ENCODE measurements at places on chromosomes 13 and 19.

DNA sequence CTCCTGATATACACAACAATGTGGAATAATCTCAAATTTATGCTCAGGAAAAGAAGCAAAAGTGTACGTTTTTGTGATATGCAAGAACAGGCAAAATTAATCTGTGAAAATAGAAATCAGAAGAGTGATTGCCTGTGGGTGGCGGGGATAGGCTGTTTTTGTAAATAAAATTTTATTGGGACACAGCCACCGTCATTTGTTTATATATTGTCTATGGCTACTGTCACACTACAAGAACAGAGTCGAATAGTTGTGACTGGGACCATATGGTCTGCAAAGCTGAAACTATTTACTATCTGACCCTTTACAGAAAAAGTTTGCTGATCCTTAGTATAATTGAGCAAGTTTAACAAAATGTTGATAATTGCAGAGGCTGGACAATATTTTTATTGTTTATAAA is 269.5 kb upstream of the HTR2A start:
- DNase-seq = no peak

DNA sequence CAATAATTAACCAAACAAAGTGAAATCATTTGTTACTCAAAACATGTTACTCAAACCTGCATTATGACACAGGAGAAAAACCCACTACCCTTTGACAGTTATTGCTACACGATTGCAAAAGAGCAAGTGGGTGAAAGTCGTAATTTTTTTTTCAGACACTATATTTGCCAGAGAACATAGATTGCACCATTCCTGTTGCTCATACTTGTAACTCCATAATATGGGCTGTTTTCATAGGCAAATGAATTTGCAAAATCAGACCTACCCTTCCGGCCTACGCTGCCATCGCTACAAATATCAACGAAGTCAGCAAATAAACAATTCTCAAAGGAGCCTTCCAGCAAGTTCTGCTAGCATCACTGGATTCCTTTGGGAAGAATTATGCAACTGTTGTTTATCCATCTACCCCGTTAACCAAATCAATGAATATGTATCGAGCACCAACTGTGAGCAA is 396.5 kb downstream of the IRS2 start:
- DNase-seq = peak; percentile 29

- no peak for DNase-seq
These were observed 72.1 kb downstream of the KATNAL1 start for GRCh38 chr13:30235216-30235615.

GRCh38 chr13:80547885-80548825 is 207.2 kb upstream of the SPRY2 start:
- no peak for DNase-seq

DNA sequence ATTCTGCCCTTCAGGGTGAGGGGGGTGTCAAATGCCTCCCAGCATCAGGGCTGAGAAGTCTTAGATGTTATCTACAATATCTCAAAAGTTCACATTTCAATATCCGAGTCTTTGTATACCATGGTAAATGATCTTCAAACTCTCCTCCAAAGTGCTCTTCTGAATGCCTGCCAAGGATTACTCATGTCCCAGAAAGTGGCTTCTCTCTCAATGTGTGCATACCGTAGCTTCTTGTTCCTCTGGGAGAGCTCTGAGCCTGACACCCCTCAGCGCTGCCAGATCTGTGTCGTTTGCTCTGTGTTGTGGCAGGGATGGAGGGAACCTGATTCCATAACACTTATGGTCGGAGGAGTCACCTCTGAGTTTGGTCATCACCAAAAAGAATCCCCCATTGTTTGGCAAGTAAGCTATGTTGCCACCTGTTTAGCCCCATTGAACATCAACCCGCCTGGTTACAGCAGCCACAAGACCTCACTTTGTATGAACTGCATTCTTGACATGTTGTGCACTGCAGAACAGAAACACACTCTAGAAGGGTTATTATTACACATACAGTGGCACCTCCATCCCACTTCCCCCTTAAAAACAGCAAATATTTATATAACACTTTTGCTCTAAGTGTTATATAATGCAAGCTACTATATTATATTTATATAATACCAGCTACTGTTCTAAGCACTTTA is 163.1 kb upstream of the MIR17HG start:
- DNase-seq = no peak

DNA sequence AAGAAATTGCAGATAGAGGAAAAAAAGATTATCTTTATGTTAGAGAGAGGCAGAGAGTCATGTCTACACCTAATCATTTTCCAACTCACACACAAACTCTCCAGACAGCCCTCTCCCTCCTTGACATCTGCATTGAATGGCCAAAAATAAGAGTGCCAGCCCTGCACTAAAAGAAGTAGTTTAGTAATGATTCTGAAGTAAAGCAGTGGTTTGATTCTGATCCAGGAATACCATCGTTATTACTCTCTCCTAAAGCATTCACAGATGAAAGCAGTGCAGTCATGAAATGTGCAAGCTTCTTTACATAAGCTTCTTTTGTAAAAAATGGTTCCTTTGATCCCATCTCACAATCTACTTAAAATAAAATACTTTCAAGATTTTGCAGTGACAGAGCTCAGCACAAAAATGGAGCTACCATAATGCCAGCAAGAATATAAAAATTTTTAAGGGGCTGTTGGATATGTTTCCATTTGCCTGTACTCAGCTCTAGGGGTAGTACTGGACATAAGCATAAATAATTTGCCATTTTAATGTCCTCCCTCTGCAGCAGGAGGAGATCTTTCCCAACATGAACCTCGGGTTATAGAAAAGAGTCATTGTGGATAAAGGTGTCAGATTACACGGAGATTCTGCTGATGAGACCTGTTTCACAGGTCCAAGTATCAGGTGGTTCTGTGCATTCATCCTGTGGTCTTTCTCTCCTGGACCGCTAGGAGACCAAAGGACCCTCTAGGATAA is 406.3 kb downstream of the DCT start:
- no peak for DNase-seq

DNA sequence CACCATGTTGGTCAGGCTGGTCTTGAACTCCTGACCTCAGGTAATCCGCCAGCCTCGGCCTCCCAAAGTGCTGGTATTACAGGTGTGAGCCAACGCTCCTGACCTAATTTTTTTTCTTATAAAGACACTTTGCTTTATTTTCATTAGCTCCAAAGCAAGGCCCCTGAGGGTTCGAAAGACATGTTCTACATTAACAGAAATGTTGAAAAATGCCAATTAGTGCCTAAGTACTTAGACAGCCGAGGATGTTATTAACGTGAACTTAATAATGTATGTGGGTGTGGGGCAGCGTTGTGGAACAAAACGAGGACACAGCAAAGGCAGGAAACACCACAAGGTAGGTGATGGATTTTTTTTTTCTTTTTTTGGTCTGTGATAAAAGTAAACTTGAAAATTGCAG is 82.4 kb downstream of the COL4A1 start:
- no peak for DNase-seq

DNA sequence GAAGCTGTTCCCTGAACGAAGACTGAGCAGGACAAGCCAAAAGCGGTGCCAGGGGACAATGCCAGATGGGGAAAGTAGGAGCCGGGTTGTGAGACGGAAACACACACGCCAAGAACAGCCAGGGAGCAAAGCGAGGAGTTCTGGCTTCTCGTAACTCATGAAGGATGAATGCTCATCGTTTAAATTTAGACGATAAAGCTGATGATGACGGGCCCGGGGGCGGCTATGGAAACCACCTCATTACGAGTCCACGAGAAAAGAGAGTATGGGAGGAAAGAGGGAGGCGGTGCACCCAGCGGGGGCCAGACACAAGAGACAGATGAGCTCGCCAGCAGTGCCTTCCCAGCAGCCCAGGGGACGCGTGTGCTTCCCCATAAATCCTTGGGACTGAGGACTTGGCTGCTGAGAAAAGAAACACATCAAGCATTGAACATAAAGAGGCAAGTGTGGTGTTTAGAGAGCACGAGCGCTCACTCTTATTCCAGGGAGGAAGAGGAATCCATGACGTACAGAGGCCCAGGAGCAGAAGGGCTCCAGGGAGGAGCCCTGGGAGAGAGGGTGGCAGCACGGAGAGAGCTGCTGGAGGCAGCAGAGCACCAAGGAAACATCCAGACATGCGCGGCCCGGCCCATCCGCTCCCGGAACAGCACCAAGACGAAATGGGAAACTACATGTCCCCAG is 70.7 kb downstream of the EPS15L1 start:
- DNase-seq = no peak

- no peak for DNase-seq
These were observed 131.1 kb upstream of the HTR2A start for GRCh38 chr13:47027780-47028437.

- DNase-seq = no peak
These were observed 364.6 kb upstream of the ZNF507 start for GRCh38 chr19:31980796-31981195.

GRCh38 chr19:45670670-45671453 is 2.8 kb downstream of the GIPR start:
- DNase-seq = peak; percentile 63

GRCh38 chr13:32208860-32209259 is 106.3 kb downstream of the ZAR1L start:
- DNase-seq = no peak

- DNase-seq = peak; percentile 84
These were observed 6.7 kb upstream of the ERFL start for GRCh38 chr19:41934849-41935374.

DNA sequence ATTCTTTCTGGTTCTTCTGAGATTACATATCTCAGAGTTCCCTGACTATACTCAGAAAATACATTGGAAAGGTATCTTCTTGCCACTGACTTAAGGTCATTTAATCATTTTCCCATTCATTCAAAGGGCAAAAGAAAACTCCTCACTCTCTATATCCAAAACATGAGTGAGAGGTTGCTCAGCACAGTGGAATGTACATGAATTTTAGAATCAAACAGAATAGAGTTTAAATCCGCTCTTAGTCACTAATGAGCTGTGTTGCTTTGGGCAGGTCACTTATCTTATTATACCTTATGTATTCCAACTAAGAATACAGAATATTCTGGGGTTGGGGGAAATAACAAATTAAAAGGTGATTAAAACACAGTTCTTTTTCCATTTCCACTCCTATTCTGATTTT is 452.6 kb upstream of the KLF12 start:
- no peak for DNase-seq

DNA sequence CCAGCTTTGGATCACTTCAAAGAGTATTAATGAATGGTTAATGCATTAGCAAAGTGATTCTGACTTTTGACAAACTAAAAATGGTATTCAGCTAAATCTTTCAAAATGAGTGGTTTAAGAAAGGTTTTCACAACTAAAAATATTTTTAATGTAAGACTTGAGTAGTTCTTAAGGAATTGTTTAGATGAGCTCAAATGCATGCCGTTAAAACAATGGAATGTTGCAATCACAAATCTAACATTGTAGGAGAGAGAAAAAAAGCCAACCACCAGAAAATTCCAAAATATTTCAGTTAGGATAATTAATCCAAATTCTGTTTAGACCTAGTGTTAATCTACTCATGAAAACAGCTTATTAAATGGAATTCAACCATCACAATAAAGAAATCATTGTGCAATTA is 1044.8 kb upstream of the SLC10A2 start:
- no peak for DNase-seq

DNA sequence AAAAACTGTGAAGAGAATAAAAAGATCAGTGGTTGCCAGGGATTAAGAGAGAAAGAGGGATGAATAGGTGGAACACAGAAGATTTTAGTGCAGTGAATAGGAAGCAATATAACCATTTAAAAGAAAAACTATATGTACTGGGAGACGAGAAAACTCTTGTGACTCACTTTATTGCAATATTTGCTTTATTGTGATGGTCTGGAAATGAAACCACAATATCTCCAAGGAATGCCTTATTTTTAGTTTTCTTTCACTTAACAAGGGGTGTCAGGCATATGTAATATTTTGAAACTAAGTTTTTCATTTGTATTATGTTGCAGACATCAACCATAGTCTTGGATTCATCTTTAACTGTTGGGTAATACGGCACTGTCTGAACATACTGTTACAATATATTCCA is 1308.2 kb downstream of the PCDH9 start:
- no peak for DNase-seq

DNA sequence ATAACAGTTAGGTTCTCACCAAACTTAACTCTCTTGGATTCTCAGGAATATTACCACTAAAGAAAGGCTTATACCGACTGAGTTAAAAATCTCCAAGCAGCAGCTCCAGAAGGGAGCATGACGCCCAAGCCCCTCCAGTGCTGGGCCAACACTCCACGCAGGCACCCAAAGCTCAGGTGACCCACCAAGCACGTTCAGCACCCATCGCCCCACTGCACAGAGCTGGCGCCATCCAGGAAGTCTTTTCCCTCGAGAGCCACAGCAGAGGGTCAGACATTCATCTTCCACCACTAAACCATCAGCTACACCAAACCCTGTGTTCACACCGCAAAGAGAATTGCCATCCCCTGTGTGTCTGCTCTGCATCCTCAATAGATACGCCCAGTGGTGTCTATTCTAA is 65.7 kb downstream of the SOX1 start:
- DNase-seq = no peak

- no peak for DNase-seq
These were observed 162.0 kb upstream of the SOX1 start for GRCh38 chr13:111904701-111905608.

GRCh38 chr19:2251106-2252054 is 2.3 kb downstream of the AMH start:
- DNase-seq = no peak

- no peak for DNase-seq
These were observed 219 bp upstream of the FSTL3 start for GRCh38 chr19:676007-676338.

- peak; percentile 49 for DNase-seq
These were observed 24.7 kb downstream of the CILP2 start for GRCh38 chr19:19562665-19563347.

Data from CD4-positive, alpha-beta T cell treated with Interleukin-4 for 1 hour (primary cell).